ENCODE measurements at places on chromosomes 2 and 18.

- DNase-seq, result no peak
Measured at GRCh38 chr2:8324164-8324856, 357.5 kb upstream of the ID2 start.

GRCh38 chr2:218125095-218125494 lies 733 bp upstream of the CXCR2 start:
- DNase-seq, result no peak

GRCh38 chr2:45984896-45985473 lies 312.2 kb upstream of the EPAS1 start:
- DNase-seq, result no peak

GRCh38 chr2:153474407-153474806 lies 4.2 kb downstream of the RPRM start:
- no peak for DNase-seq

- DNase-seq, result no peak
Measured at GRCh38 chr18:34738175-34738894, 28.2 kb downstream of the DTNA start.

DNA sequence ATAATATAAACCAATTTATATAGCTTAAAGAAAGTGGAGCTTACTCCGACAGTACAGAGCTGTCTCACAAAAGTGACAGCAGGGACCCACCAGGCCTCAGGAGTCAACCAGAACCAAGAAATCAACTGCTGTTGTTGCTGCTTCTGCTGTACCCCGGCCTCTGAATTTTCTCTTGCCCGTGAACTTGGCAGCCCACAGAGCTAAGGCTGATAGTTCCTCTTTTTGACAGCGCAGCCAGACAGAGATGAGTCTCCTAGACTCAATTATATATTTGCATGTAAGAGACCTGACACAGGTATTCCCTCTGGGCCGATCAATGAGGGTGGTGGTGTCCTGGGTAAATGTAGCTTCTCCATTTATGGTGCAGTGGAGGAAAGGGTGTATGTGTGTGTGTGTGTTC lies 109.4 kb downstream of the KCTD1 start:
- no peak for DNase-seq

DNA sequence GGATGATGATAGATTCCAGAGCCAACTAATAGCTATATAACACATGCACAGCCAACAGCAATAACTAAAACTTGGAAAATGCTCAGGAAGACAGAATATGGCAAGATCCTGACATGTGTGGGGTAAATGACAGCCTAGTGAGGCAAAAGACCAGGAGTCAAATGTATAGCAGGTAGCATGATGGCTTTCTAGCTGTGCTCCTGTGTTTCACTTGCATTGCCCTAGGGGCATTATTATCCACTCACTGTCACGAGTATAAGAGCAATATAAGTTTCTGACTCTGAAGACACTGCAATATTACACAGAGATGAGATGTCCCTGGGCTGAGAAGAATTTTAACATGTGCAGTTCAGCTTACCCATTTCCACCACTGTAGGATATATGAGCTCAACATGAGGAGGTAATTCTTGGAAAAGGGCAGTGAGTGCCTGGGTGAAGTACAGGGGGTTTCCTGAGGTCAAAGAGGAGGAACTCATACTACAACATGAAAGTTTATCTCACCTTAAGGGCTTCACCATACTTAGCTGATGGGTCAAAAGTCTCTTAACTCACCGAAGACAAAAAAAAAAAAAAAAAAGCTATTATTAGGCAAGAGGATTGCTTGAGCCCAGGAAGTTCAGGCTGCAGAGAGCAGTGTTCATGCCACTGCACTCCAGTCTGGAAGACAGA lies 1385.6 kb upstream of the SLC39A10 start:
- no peak for DNase-seq

- no peak for DNase-seq
Measured at GRCh38 chr2:196956069-196956468, 29.6 kb upstream of the PGAP1 start.

- DNase-seq, result no peak
Measured at GRCh38 chr2:222688917-222689316, 17.5 kb downstream of the MOGAT1 start.

- DNase-seq, result no peak
Measured at GRCh38 chr2:42214669-42215068, 45.5 kb downstream of the EML4 start.

- no peak for DNase-seq
Measured at GRCh38 chr2:181947273-181947672, 38.4 kb upstream of the PPP1R1C start.

DNA sequence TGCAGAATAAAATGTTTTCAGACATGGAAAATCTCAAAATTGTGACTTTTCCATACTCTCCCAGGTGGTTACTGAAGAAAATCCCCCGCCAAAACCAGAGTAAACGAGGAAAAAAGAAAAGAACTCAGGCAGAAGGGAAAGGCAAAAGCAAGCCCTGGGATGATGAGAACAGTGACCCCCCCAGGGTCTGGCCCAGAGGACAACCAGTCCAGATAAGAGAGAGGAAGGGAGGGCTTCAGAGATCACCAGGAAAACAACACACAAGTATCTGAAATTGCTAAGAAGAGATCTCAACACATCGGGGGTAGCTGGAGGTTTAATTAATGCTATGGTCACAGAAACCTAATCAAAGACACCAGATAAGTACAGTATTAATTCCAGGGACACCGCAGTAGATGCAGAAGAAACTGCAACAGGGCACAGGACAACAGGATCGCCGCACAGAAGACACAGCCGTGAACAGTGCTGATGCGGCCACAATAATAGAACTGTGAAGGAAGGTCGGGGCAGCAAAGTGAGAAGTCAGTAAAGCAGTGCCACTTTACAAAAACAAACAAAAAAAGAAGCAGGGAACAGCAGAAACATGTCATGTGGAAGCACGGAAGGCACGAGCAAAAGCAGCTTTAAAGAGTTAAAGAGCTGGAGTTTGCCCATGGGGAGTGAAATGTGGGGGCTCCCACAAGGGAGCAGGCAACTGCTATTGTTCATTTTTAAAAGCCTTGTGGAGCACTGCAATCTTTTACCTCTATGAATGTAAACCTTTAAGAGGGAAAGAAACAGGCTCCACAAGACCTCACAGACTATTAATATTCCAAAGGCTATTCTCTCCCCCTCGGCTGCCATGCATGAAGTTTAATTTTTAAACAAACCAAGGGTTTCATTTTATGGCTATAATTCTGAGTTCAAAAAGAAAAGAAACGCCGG lies 28.4 kb downstream of the FAM168B start:
- no peak for DNase-seq

- DNase-seq, result peak; percentile 82
Measured at GRCh38 chr2:19474128-19474527, 115.7 kb upstream of the OSR1 start.

DNA sequence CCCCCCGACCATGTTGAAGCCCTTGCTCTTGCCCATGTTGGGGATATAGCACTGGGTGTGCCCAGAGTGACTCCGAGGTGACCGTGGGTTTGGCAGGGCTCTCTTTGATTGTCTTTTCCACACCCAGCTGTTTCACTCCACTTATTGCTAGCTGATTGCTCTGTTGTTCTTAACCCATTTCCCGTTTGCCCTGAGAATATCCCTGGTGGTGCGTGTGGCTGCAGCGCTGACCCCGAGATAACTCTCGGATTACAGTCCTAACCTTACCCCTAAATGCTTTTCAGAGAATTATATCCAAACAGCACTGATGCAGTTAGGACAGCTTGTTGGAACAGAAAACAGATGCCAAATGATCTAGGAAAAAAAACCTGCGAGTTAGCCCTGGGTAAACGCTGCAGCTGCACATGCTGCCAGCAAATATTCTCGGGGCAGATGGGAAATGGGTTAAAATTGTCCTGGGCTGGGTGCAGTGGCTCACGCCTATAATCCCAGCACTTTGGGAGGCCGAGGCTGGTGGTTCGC lies 34.3 kb upstream of the SNORC start:
- no peak for DNase-seq

DNA sequence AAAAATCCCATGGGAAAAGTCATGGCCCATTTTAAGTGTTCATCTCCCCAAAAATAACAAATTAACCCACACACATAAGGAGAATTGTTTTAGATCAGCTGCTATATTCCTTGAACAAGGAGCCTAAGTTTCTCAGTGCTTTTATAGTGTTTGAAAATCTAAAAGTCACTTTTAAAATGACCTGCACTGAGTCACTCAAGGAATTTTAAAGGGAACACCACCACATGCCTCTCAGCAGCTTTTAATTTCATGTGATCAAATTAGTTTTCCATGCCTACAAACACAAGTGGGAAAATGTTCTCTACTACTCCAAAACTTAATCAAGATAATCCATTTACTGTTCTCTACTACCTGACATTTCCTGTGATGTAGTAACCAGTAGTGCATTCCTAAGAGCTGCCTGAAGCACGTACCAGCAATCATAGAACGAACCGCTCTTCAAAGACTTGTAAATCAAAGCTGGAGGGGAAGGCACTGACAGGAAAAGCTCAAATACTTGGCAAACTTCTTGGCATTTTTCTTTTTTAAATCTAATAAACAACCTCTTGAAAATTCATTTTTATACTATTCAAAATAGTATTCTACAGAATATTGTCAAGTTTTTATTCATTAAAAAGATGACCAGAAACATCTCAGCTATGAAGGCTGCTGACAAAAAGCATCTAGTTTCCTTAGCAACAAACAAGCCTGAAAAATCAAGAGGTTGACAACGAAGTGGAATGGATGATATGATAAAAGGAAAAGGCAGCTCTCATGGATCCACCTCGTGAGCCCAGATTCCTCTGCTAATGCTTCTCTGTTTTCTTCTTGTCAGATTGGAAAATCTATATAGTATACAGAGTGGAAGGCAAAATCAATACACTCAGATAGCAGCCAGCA lies 37.2 kb downstream of the LRPPRC start:
- no peak for DNase-seq

GRCh38 chr2:108916122-108916795 lies 72.8 kb downstream of the EDAR start:
- no peak for DNase-seq

DNA sequence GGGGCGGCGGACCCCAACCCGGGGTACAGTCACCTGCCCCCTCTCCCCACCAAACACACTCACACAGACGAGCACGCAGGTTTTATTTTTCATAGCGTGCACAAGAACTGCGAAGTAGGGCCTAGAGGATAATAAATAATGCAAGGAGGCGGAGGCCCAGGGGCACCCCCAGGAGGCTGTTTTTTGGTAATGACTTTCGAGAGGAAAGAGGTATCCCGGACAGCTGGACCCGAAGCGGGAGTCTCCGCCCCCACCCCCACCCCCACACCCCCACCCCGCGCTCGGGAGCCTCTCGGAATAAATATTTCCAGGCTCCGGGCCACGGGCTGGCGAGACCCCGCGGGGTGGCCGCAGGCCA lies 3.4 kb downstream of the CYP26B1 start:
- no peak for DNase-seq

DNA sequence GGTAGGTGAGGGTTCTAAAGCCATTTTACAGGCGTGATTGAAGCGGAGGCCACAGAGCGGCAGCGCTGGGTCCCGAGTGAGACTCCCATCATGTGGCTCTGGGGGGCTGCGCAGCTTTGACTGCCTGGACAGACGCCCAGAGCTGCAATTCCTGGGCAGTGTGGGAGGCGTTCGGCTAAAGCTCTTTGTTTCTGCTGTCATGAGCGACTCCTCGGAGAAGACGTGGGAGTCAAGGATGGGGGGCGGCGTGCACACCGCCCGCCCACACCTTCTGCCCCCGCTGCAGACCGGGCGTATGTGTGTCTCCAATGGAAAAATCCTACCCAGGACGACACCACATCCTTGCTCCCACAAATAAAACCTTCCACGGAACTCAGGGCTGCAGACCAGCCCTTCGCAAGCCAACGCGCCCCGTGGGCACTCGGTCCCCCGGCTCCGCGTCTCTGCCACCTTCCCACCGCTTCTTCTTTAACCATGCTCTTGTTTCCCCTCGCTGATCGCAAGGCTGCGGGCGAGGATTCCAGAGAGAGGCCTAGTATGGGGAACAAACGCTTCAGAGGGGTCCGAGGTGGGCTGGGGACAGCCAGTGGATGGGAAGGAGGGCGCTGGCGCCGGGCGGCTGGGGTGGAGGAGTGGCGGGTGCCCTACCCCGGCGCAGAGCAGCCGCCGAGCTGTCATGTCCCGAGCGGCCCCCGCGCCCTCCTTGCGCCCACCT lies 680 bp upstream of the LBH start:
- DNase-seq, result no peak

- no peak for DNase-seq
Measured at GRCh38 chr2:133122529-133122928, 445.7 kb downstream of the NCKAP5 start.

GRCh38 chr2:25315316-25315680 lies 26.4 kb downstream of the DNMT3A start:
- no peak for DNase-seq

- no peak for DNase-seq
Measured at GRCh38 chr2:217816396-217816869, 186.4 kb downstream of the TNS1 start.

DNA sequence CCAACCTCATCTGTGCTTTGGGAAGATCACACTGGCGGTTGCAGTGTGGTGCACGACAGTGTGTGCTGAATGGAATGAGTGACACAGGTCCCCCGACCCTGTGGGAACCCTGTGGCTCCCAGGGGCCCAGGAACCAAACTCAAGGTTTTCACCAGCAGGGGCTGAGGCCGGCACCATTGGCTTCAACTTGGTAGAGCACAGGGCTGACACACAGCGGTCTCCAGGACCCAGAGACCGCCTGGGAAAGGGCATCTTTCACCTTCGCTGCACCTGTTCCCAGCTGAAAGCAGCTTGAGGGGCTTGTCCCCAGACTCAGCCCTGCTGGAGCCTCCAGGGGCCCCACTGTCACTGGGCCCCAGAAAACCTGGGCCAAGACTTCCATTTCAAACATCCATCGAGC lies 59.0 kb upstream of the ODC1 start:
- no peak for DNase-seq

- no peak for DNase-seq
Measured at GRCh38 chr2:183232161-183232865, 108.1 kb downstream of the NUP35 start.

DNA sequence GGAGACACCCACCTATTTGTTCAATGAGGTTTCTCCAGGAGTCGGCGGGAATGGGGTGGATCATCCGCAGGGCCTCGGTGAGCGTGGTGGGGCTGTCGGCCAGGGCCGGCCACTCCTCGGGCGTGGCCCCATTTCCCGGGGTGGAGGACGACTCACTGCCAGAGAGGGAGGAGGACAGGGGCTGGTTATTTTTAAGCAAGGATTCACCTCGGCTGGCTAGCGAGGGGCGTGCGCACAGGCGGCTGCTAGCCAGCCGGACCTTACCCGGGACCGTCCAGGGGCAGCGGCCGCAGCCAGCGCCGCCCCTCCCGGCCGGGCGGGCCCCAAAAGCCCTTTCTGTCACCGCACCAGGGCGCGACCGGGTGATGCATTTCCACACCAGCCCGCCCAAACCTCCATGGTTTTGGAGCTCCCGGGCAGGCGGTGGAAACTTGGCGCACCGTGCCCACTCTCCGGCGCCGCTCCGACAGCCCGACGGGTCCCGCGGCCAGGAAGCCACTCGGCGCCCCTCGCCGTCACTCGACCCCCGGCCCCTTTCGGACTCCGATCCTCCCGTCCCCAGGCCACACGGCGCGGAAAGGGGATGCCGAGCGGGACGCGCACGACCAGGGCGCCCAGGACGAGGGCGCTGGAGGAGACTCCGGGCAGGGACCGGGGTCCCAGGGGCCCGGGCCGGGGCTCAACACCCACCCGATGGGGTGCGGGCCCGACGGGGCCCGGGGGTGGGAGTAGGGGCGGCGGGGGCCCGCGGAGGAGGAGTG lies 57.1 kb downstream of the SNORC start:
- DNase-seq, result no peak

GRCh38 chr18:32509111-32509510 lies 38.4 kb upstream of the GAREM1 start:
- DNase-seq, result no peak

- no peak for DNase-seq
Measured at GRCh38 chr2:100352521-100352920, 30.2 kb upstream of the LONRF2 start.
